Activated naive CD4-positive, alpha-beta T cell treated with anti-CD3 and anti-CD28 coated beads, Interleukin-2, amount 50 U/mL, for 72 hours (primary cell): ENCODE measurements at places on chromosomes 7 and 10.

GRCh38 chr10:102289356-102289755 lies 44.0 kb downstream of the GBF1 start:
- no peak for DNase-seq

- no peak for DNase-seq
Measured at GRCh38 chr10:77034795-77035194, 602.8 kb downstream of the KCNMA1 start.

DNA sequence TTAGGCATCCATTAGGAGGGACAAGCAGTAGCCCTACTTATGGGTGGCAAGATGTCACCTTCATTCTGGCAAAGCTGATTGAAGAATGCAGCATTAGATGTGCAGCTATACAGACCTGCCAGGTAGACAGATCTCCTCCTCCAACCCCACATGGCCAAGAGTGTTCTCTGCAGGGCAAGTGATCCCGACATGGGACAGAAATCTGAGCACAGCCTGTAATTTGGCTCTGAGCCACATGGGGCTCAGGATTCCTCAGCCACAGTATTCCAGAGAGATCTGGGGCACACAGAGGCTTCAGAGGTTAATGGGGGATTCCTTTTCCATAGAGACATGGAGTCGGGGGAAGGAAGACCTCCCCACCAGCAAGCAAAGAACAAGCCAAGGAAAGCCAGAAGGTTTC lies 58.7 kb upstream of the GDF10 start:
- no peak for DNase-seq

GRCh38 chr10:100969187-100970075 lies at the start of gene SEMA4G:
TSS of gene SEMA4G (plus strand) at chr10:100969504. CDS start at chr10:100972913, 3,409 bp downstream.
- no peak for DNase-seq

GRCh38 chr10:3468919-3469638 lies 296.5 kb upstream of the PITRM1 start:
- DNase-seq: no peak

DNA sequence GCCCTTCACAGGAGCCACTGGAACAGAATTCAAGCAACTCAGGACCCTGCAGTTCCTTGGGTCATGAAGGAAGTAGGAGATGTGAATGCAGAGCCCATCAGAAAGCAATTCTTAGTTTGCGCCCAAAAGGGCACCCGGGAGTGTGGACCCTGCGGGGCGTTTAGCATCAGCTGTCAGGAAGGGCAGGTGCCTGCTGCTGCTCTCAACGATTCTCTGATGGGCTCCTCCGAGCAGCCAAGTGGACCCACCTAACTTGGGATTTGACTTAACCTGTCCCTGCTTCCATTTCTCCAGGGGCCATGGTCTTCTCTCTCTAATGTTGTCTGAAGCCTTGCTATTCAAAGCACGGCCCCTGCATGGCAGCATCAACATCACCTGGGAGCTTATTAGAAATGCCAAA lies 17.1 kb downstream of the CPA5 start:
- no peak for DNase-seq

DNA sequence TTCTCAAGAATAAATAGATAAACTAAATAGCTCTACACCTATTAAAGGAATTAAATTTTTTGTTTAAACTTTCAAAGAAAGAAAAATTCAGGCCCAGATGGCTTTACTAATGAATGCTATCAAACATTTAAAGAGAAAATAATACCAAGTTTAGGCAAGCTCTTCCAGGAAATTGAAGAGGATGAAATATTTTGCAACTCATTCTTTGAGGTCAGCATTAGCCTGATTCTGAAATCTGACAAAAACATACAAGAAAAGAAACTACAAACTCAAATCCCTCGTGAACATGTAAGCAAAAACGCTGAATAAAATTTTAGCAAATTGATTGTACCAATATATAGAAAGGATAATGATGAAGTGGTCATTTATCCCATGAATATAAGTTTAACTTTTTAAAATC lies 93.4 kb downstream of the RTKN2 start:
- no peak for DNase-seq

GRCh38 chr7:135597181-135597925 lies 39.6 kb downstream of the NUP205 start:
- no peak for DNase-seq

- no peak for DNase-seq
Measured at GRCh38 chr10:1643908-1644179, 93.5 kb downstream of the ADARB2 start.

DNA sequence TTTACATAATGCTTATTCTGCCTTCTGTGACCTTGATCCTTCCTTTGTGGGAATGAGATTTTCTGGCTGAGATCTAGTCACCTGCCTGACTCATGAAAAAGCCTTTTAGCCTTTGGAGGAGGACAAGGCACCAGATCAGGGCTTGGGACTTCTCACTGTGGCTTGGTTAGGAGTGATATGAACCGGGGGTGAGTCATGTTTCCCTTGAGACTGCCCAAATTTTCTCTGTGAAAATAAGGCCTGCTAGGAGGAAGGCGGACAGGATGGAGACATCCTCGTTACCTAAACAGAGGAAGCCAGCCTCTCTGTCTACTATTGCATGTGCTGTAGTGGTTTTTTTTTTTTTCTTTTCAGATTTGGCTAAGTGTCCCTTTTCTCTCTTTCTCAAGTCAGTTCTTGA lies 57.8 kb downstream of the EVX1 start:
- DNase-seq: no peak

- no peak for DNase-seq
Measured at GRCh38 chr7:100974021-100974420, 4.7 kb downstream of the MUC12 start.

- DNase-seq: no peak
Measured at GRCh38 chr10:11546581-11546980, 64.9 kb downstream of the USP6NL start.

- no peak for DNase-seq
Measured at GRCh38 chr10:51729822-51730555, 30.6 kb upstream of the CSTF2T start.

DNA sequence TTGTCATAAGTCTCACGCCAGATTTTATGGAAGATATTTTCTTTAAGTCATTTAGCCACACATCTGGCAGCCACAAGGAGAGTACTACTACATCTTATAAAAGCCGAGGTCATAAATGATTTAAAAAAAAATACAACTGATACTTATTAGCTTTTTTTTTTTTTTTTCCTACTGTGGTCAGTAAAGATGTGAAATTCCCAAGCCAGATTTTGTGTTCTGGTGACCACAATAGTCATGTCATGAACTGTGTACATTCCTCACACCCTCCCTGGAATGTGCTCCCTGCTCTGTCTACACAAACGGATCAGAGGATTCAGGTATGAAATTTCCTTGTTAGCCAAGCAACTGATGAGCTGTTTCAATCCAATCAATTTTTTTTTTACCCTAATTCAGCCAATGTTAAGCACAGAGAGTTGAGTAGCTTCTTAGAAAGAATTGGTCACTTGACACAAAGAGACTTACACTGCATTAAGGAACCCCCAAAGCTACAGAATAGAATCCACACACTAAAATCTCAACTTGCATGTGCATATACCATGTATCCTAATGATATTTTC lies 54.7 kb downstream of the CHRM2 start:
- DNase-seq: no peak

DNA sequence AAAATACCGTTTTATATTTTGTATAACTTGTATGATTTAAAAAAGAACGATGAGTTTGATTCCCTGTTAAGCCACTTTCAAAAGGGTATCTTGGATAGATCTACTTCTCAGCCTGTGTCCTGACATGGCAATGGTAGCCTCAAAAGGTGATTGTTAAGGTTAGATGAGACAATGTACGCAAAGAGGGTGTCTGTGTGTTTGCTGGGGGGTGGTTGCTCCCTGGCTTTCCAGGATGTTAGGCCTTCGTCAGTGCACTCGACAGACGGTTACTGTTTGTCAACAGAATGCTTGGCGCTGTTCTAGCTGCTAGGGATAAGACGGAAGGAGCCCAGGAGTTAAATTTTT lies 90.3 kb downstream of the NEURL1 start:
- DNase-seq: no peak

- DNase-seq: no peak
Measured at GRCh38 chr10:88318803-88319202, 264.3 kb downstream of the RNLS start.

- no peak for DNase-seq
Measured at GRCh38 chr10:100072514-100072913, 9.2 kb downstream of the CPN1 start.

GRCh38 chr7:119594956-119595355 lies 678.0 kb upstream of the KCND2 start:
- no peak for DNase-seq

- DNase-seq: no peak
Measured at GRCh38 chr10:112695539-112695938, 248.5 kb downstream of the VTI1A start.

DNA sequence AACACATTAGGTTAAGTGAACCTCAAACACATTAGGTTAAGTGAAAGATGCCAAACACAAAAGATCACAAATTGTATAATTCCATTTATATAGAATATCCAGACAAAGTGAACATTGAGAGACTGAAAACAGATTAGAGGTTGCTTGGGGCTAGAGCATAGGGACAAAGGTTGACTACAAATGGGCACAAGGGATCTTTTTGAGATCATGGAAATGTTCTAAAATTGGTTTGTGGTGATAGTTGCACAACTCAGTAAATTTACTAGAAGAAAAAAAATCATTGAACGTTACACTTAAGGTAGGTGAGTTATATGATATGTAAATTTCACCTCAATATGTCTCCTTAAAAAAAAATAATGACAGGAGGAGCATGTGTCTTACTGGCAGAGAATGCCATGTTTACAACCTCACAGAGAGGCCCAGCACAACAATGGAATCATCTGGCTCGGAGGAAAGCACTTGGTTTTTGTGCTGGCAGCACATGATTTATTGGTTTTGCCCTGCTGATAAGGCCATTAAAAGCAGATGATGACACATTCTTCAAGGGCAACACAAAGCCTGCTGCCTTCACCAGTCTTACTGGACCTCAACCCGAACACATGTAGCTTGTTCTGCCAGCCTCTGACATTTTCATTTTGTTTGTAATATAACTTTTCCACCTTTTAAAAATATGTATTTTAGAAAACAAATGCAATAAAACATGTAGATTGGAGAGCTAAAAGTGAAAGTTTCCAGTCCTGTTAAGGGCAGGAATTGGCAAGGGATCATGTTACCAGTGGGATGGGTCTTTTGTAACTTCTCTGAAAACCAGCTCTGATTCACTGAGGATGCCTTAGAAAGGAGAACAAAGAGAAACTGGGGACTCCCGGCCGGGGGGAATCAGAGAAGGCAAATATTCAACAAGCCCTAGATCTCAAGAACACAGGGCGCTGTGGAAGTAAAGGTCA lies 11.9 kb upstream of the LMOD2 start:
- no peak for DNase-seq

GRCh38 chr7:106216517-106216922 lies 68.3 kb downstream of the NAMPT start:
- DNase-seq: no peak

GRCh38 chr10:92590623-92591549 lies 2.0 kb upstream of the KIF11 start:
- no peak for DNase-seq

GRCh38 chr10:44279426-44280126 lies 105.3 kb downstream of the CXCL12 start:
- DNase-seq: no peak

DNA sequence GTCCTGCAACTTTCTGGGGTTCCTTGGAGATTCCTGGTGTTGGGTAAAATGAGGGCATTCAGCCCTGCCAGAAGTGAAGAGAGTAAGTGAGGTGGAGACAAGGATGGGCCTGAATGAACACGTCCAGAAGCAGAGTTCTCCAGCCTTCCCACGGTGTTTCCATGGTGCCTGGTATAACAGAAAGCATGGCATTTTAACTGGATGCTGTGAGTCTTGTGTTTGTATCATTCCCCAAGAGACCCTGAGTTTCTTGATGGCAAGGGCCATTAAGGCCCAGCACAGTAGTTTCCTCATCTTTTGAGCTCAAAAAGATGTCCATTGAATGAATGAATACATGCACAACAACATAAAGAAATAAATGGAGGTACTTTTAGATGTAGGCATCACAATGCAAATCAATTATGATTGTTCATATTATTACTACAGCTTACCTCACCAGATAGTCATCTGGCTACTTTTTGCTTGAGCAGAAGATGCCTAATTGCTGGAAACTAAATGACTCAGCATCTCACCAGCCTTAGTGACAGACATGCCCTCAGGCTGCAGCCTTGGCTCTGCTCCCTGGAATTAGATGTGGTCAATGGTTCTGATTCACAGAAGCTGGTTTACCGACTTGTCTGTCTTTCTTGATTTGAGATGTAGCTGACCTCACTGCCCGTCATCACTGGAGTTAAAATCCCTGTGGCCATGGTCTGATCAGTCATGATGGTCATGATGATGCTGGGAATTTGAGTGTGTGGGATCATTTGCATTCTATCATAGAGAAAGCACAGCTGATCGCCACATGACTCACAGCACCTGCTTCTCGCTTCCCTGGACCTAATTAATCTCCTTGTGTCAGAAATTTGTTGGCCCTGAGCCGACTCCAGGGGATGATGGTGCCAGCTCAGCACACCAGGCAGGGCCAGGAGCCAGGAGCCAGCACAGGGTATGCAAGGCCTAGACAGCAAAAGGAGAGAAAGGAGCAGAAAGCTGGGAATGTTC lies 83.9 kb downstream of the CXCL12 start:
- DNase-seq: no peak

GRCh38 chr7:6153646-6154541 lies 118.5 kb downstream of the CYTH3 start:
- no peak for DNase-seq

DNA sequence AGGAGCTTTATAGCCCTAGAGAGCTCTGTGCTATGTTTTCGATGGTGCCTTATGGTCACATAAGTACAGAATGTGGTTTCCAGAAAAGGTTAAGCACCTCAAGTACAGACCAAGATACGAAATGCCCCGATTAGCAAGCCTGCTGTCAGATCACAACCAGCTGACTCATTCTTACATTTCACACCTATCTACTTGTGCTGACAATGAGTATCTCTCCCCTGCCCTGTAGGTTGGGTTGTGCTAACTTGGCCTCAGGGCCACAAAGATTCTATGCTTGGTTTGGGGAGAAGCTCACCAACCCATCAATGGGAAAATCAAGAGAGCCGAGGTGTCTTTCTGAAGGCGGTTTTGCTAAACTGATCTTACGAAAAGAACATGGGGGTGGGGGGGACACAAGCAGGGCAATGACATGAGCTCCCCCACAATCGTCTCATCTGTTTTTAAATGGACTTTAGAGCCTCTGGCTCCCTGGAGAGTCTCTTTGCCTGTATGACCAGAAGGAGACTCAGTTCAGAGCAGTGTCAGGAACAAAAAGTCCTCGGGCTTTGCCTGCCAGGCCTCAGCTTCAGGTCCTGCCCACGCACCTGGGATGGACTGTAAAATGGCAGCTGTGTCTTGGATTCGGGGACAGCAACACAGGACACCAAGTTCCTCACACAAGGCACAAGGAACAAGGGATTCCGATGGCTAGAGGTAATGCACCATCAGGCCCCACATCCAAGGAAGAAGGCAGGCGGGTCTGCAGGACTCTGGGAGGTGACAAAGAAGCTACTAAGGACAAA lies 55.1 kb downstream of the FAM53B start:
- peak; percentile 77 for DNase-seq

- no peak for DNase-seq
Measured at GRCh38 chr10:21692916-21693315, 158.9 kb downstream of the MLLT10 start.
